ENCODE measurements at places on chromosomes 11 and 22. TPM values are rescaled to one million over a fixed set of nuclear protein-coding genes. Genes with fewer than 3 reads are reported as not detected.

GRCh38 chr11:73750228-73750627, 10.6 kb downstream of the RAB6A start:
- DNase-seq = no peak

DNA sequence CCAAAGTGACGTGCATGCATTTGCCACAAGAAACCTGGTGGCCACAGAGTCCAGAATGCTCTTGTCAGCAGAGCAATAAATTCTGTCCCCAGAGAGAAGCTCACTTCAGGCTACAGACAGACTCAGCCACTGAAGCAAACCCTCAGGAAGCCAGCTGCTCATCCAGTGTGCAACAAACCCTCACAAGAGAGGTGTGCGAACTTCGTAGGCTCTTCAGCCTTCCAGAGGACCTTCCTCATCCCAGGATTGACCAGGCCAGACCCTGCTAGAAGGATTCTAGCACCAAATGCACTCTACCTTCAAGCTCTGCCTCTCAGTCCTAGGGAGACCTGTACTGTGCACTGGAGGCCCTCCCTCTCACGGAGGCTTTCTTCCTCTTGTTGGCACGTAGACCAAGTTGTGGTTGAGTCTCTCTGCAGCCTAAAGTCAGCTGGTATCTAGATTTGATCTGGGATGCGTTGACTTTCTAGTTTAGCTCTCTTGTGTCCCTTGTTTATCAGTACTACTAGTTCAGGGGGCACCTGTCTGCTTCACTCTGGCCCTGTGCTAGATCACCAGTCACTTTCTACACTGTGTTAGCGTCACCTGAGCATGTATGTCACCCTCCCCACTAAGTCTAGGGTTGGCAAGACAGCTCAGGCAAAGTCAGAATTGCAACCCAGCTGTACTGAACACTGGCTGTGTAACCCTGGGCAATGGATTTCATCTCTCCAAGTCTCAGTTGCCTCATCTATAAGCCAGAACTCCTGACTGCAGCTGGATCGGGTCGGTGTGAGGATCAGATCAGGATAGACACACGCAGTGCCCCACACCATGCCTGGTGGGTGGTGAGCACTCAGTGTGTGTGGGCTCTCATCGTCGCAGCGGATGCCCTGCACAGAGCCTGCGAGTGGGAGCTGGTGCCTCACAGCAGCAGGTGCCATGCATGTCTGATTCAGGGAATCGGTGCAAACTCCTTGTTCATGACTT, 22.1 kb upstream of the TMPRSS13 start:
- no peak for DNase-seq

DNA sequence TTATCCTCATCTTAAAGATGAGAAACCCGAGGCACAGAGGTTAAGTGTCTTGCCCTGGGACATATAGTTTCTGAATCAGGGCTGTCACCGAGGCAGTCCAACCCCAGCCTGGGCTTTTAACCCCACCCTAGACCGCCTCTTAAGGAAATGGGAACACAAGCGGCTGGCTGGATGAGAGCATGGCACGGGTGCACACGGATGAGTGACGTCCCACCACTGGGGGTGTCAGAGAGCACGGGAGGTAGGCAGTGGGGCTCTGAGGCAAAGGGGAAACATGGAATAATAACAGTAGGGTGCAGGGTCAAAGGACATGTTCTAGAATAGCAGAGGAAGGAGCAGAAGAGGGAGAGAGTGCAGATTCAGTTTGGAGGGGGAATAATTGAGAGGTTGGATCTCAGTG, 22.3 kb downstream of the PPFIBP2 start:
- DNase-seq = no peak

DNA sequence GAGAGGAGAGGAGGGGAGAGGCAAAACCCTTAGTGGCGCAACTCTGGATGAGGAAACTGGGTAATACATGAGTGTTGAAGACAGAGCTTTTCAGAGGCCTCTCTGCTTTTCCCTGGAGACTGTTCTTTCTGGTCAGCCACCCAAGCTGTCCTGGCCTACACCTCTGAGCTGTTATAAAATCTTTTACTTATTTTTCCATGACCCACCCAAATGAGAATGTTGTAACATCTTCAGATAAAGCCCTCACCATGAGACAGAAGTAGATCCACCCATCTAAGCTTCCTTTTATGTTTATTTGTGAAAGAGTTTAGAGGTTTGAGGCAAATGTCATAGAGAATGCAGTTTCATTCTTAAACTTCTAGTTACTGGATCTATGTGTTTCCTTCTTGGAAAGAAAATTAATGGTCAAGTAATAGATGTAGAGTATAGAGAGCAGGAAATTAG, 20.3 kb upstream of the APLP2 start:
- no peak for DNase-seq

Gene PTS
- 22.1 TPM for total RNA-seq

DNA sequence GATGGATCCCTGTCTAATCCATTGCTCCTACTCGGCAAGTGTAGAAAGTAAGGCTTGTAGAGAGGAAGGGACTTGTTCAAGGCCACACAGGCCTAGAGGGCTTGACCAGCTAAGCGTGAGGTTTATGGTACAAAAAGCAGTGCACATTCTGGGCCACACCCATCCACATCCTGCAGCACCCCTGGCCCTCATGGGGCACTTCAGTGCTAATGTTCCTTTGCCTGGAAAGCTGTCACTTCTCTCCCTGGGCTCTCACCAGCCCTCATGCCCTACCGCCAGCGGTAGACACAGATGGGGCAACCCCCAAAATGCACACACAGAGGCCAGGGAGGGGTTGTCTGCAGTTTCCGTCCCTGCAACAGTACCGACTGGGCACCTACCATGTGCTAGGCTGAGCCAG, 7.1 kb upstream of the MGAT3 start:
- DNase-seq = no peak
